ENCODE measurements at places on chromosomes 1 and 21.

- peak; percentile 74 for DNase-seq
Measured at GRCh38 chr21:24716281-24716918, 890.9 kb downstream of the MRPL39 start.

DNA sequence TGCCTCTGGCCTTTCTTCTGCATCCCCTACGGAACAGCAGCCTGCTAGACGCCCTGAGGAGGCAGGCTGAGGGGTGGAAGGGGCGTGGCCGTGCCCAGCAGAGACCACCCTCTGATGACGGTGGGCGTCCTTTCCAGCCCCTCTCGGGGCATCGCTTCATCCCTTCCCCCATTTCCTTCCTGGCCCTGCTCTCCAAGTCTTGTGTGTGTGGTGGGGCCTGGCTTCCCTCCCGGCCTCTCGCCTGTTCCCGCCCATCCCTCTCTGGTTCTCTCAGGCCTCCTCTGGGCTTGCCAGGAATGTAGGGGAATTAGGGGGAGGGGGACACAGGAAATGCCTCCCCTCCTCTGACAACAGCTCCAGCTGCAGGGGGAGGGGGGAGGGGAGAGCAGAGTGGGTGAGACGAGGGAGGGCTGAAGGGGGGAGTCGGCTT lies 51.1 kb downstream of the SKI start:
- DNase-seq, result no peak

GRCh38 chr1:158248118-158248517 lies 6.1 kb upstream of the CD1A start:
- DNase-seq, result no peak

- DNase-seq, result no peak
Measured at GRCh38 chr1:30444850-30445249, 278.5 kb downstream of the MATN1 start.

- no peak for DNase-seq
Measured at GRCh38 chr21:35399706-35400105, 350.6 kb upstream of the RUNX1 start.

- no peak for DNase-seq
Measured at GRCh38 chr1:211541720-211542477, 37.1 kb downstream of the SLC30A1 start.

- no peak for DNase-seq
Measured at GRCh38 chr1:46030876-46031660, 101.4 kb downstream of the PIK3R3 start.

DNA sequence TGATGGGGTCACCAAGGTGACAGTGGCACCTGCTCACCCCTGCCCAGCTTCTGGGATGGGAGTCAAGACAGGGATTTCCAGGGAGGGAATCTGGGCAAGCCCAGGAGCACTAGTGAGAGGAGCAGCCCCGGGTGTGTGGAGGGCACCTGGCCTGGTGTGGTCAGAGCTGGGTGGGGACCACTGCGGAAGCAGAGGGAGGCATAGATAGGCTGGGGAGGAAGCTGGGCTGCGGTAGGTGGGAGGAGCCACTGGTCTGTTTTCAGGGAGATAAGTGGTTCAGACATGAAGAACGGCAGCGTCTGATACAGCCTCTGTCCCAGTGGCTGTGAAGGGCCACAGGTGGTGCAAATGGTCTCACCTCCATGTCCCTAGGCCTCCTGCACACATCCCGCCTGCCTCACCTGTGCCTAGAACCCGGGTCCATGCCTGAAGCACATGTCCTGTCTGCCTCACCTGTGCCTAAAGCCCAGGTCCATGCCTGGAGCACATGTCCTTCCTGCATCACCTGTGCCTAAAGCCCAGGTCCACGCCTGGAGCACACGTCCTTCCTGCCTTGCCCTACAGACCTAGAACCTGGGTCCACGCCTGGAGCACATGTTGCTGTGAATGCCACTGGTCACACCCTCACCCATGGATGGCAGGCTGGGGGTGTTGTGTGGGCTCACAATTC lies 325.9 kb upstream of the AJAP1 start:
- DNase-seq, result no peak

DNA sequence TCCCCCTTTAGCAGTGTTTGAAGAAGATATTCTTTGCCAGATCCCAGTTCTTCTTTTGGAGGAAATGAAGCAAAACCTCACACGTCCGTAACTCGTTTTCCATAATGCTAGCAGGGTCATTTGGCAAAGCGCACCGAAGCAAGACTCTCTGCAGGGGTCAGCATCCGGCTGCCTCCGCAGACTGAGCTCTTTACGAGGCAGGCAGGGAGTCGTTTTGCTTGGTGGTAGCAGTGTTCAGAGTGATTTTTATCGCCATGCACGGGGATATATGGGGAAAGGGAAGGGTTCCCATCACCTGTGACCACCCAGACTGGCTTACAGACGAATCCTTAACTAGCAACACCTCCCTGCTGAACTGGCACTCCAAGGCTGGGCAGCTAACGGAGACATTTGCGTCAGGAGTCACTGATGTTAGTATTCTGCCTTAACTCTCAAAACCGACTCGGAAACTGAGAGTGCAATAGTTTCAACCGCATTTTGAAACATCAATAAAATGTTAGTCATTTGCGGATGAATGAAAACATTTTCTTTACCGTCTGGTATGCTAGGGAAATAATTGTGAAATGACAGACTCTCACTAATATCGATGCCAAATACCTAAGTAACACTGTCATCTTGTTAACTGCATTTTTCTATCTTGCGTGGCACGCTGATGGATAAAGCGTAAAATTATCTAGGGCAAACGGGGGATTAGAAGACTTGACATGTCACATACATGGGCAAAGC lies 2.2 kb upstream of the NEGR1 start:
- DNase-seq, result peak; percentile 76

- no peak for DNase-seq
Measured at GRCh38 chr1:239805851-239806772, 285.6 kb upstream of the FMN2 start.

DNA sequence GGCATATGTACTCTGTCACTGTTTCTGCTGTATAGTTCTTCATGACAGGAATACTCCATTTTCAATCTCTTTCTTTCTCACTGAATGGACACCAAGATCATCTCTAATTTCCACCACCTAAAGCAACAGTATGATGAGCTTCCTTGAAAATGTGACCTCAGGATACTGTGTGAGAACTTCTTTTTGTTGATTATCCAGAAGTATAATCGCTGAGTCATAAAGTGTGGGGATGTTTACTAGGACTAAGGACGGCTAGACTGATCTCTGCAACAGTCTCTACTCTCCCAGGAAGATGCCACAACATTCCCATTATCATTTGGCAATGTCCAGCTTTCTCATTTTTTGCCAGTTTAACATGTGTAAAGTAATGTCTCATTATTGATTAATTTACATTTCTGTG lies 70.3 kb downstream of the TNFSF18 start:
- DNase-seq, result no peak

- DNase-seq, result peak; percentile 29
Measured at GRCh38 chr1:22471078-22471477, 19.4 kb downstream of the ZBTB40 start.

GRCh38 chr1:210830034-210831028 lies 303.6 kb downstream of the KCNH1 start:
- no peak for DNase-seq

DNA sequence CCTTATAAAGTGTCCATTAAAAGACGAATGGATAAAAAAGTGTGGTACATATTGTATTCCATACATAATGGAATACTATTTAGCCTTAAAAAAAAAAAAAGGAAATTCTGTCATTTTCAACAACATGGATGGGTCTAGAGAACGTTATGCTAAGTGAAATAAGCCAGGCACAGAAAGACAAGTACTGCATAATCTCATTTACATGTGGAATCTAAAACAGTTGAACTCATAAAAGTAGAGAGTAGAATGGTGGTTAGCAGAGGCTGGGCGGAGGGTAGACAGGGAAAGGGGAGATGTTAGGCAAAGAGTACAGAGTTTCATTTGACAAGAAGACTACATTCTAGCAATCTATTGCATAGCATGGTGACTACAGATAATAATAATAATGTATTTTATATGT lies 2.6 kb downstream of the CTSS start:
- DNase-seq, result no peak

DNA sequence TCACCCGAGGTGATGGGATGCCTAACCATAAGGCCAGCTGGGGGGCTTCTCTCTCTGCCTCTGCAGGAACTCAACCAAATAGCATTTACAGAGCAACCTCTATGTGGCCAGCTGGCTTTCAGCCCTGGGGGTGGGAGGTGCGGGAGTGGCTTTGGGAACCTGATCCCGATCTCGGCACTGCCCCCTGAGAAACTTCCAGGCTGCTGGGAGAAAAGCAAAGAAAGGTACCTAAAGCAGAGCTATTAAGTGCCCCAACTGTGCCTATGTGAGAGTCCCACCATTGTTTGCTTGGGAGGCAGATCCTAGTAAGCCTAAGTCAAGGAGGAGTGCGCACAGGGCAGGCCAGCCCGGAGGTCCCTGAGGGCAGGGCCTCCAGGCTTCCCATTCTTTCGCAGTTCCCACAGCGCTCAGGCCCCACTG lies 7.0 kb downstream of the KRTCAP2 start:
- no peak for DNase-seq

- DNase-seq, result peak; percentile 55
Measured at GRCh38 chr1:226542623-226543103, 5.9 kb upstream of the STUM start.
